ENCODE measurements at places on chromosomes 1 and 21.

DNA sequence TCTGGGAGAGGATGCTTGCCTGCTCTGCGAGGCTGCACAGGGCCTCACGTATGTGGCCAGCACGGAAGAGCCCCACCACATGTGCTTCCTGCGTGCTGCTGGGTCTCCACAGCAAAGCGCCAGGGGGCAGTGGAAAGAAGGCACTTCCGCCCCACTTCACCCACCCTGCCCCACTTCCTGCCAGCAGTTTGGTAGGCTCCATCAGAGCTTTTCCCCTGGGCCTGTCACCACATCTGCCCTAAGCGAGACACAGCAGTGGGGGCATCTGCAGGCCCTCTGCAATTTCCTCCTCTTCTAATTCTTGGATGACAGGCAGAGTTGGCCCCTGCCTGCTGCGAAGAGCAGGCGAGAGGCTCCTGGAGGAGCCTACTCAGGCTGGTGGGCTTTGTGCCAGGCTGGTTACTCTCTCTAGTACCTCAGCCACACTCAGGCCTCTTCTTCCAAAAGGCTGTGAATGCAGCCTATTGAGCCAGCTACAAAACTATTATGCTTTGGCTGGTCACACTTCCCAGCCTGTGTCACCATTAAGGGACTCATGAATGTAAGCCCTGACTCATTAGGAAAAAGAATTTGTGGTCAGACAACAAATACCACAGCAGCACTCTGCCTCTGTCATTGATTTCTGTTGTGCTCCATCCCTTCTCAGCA, 25.0 kb downstream of the CD244 start:
- no peak for DNase-seq

GRCh38 chr1:151458802-151459330, 428 bp downstream of the POGZ start:
- no peak for DNase-seq

DNA sequence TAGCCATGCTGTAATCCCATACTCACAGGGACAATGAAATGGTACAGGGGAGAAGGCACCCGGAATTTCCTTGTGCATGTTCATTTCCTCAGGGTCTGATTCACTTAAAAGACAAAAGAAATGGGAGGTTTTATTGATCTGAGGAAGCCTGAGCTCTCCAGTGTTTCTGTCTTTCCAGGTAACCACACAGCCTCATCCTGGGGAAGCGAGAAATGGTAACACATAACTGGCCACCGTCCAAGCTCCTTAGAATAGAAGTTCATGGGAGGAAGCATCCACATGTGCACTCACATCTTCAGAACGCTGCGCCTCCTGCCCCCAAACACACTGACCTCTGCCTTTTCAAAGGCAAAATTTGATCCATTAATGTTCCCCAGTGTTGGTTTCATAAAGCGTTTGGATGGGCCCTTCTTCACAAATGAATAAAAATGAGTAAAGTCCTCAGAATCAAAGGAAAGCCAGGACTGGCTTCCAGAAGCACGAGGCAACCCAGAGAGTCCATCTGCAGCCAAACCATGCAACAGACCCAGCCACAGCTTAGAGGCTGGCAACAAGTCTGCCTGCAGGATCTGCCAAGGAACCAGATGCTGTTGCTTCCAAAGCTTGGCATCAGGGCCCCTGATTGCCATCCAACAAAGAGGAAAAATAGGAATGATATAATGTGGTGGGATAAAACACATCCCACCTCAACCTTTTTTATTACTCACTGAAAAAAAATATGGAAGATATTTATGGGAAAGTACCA, 120.3 kb downstream of the ZBTB18 start:
- no peak for DNase-seq

GRCh38 chr1:6471970-6472368, 6.0 kb upstream of the TNFRSF25 start:
- no peak for DNase-seq

- DNase-seq = no peak
These were observed 100.0 kb downstream of the POFUT2 start for GRCh38 chr21:45187646-45188045.

- no peak for DNase-seq
These were observed 40.6 kb downstream of the TYW3 start for GRCh38 chr1:74773582-74773981.

GRCh38 chr1:116481934-116482333, 88.9 kb downstream of the CD58 start:
- no peak for DNase-seq

DNA sequence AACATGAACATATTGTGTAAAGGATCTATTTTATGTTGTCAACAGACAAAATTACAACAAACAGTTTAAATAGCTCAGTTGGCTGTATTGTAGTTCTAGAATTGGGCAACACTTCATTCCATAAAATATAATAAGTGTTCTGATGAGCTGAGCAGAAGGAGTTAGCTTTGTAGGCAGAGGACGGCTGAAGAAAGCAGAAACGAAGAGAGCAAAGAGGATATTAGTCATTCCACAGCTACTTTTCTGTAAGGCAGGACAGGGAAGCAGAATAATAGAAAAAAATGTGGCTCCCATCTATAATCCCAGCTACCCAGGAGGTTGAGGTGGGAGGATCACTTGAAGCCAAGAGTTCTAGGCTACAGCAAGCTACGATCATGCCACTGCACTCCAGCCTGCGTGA, 20.2 kb upstream of the IVNS1ABP start:
- DNase-seq = no peak

- no peak for DNase-seq
These were observed 2.7 kb downstream of the RPRD2 start for GRCh38 chr1:150366416-150367296.

GRCh38 chr1:65211331-65211730, 63.3 kb downstream of the AK4 start:
- DNase-seq = no peak

GRCh38 chr1:217372049-217372970, 258.6 kb downstream of the GPATCH2 start:
- DNase-seq = no peak
